ENCODE measurements at places on chromosomes 6 and 20. TPM values are rescaled to one million over a fixed set of nuclear protein-coding genes. Genes with fewer than 3 reads are reported as not detected.

The LPA gene
- total RNA-seq: not detected

The APOM gene
- total RNA-seq: 0.54 TPM

The C2 gene
- total RNA-seq: 0.17 TPM

The OLIG3 gene
- total RNA-seq: not detected

The KHDC1L gene
- not detected for total RNA-seq

The NKX2-4 gene
- total RNA-seq: not detected
